ENCODE measurements at places on chromosomes 11 and 22.

DNA sequence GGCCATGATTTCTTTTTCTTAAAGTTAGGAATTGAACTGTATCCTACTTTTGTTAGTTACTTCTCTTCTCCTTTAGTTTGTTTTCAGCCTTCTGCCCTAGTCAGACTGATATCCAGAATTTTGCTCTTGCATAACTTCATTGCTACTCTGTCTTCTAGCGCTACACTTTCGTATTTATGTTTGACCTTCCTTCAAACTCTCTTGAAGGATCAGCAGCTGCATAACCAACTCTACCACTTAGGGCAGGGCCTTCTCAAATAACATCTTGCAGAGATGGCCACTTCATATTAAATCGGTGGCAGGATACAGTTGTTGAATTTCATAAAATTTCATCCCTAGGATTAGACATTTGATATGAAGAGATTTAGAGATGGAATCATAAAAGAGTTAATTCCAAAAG is 43.9 kb downstream of the KDM2A start:
- no peak for DNase-seq

GRCh38 chr11:36724742-36725385 is 126.8 kb upstream of the RAG2 start:
- DNase-seq = no peak

- no peak for DNase-seq
Observed at GRCh38 chr11:67535561-67535960, 12.3 kb upstream of the CABP2 start.

GRCh38 chr11:78562398-78562797 is 12.3 kb downstream of the NARS2 start:
- DNase-seq = no peak

DNA sequence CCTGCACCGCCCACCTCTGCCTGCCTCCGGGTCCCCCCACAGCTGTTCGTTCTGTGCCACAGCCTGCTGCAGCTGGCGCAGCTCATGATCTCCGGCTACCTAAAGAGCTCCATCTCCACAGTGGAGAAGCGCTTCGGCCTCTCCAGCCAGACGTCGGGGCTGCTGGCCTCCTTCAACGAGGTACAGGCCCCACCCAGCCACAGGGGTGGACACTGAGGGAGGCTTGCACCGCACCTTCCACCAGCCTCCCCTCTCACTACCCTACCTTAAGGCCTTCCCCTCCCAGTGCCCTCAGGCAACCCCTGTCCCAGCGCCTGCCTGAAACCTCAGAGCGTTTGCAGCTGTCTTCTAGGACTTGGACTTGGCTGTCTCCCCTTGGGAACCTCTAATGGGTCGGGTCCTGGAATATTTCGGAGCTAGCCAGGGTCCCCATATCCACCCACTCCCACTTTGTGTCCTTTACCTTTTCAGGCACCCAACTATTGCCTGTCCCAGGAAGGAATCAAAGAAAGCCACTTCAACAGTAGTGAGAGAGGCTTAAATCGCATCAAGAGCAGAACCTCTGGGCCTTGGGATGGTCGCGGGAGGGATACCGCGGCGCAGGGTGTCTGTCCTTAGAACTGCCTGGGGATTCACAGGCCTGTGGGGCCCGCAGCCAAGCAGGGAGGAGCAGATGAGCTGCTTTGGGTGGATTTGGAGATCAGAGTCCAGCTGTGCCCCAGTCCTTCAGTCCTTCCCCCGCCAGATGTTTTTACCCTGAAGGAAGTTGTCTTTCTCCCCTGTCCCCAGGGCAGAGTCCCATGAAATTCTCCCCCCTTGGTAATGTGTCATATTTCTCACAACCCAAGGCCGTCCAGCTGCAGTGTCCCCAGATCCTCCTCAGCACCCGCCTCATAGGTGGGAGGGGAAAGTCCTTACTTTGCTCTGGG is 13.3 kb downstream of the SLCO2B1 start:
- DNase-seq = no peak

DNA sequence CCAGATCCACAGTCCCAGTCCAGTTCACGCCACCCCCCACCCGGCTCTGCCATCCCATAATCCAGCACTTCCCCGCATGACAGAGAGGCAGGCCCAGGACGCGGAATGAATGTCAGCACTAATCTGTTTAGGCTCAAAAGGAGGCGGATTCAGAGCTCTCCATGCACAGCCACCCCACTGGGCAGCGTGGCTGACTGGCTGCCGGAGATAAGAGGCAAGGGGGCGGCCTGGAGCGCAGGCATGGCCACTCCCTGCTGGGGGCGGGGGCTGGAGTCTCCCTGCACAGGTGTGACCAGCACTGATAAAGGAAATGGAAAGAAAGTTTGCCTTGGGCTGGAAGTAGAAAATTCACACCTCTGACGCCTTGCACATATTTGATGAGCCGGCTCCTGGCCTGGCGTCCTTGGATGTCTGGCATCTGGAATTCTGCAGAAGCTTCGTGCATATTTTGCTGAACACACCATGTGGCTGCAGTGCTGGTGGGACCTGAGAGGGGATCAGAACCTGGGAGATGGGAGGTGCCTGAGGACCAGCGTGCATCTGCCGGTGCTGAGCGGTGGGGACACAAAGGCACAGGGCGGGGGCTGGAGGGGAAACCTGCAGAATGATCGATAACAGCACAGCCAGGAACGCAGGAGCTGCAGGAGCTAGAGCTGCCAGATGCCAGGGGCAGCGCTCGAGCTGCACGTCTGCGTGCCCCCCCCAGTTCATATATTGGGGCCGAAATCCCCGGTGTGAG is 344.4 kb downstream of the CTTN start:
- DNase-seq = peak; percentile 92

- no peak for DNase-seq
Observed at GRCh38 chr22:45476814-45477213, 25.9 kb upstream of the FBLN1 start.

GRCh38 chr11:34812905-34813576 is 103.1 kb downstream of the APIP start:
- DNase-seq = no peak

GRCh38 chr11:2863276-2863618 is 22.3 kb downstream of the CDKN1C start:
- DNase-seq = no peak

GRCh38 chr22:45502215-45503049 is at the start of gene FBLN1:
Gene FBLN1, plus strand, starts transcription at chr22:45502883. Its CDS starts 103 bp downstream, at chr22:45502986.
- no peak for DNase-seq

DNA sequence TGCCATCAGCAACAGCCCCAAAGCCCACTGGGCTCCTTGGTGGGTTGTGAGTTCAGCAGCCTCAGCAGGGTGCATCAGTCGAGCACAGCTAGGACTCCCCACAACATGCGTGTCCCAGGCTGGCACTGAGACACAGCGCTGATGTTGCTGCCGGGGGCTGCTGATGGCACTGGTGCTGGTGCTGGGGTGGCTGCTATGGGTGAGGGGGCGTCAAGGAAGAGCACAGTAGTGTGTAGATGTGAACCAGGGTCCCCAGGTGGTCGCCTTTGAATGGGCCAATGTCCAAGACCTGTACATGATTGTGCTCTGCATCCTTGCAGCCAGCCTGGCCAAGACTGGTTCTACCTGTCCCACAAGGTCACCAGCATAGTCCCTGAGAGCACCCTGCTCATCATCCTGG is 121.3 kb upstream of the SERPIND1 start:
- no peak for DNase-seq

DNA sequence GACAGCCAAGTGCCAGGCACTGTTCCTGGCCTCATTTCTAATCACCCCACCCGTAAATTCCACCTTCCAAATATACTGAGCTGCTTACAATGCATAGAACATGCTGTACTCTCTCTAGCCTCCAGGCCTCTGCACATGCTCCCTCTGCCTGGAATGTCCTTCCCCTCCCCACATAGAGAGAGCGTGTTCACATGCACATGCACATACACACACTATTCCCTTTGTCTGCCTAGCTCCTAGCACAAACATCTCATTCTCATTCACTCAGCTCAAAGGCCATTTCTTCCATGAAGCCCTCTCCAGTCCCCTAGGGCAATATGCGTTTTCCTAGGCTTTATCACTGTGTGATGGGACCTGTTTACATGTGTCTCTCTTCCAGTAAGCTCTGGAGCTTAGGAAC is 144.6 kb downstream of the WT1 start:
- no peak for DNase-seq

DNA sequence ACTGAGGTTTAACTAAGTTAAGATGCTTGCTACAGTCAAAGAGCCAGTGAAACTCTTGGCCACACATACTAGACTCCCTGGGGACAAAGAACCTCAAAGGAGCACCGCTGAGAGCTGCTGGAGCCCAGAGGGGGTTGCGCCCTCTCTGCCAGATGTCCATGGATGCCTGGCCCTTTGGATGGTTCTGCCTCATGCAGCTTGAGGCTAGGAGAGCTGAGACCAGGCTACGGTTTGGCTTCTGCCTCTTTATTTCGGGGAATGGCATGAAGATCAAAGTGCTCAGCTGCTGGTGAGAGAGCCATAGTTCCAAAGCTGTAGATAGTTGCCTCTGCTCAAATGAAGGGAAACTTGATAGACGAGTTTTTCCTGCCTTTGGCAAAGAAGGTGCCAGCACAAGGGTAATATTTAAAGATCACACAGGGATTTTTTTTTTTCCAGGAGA is 43.0 kb downstream of the RASSF10 start:
- peak; percentile 66 for DNase-seq

DNA sequence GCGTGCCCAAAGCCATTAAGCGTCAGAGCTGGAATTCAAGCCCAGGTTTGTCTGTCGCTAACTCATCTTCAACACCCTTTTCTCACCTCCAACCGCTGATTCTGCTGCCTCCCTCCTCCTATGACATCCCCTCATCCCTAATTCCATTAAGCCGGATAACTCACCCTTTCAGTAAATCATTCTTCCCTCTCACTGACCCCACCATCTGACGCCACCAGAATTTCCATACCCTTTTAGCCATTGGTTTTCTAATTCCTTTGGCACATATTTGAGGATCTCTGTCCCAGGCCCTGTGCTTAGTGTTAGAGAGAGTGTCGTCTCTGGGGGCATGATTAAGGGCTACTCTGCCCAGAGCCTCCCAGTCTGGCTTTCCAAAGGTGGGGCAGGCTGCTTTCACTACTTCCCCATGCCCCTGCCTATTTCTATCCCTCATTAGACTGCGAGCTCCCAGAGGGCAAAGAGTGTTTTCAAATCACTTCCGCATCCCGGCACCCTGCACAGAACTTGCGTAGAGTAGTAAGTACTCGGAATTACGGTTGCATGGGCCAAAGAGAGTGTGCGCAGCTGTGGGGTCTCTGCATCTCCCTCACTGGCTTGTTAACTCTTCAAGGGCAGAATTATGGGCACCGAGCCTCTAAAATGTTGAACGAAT is 3.9 kb downstream of the KLHL35 start:
- no peak for DNase-seq

DNA sequence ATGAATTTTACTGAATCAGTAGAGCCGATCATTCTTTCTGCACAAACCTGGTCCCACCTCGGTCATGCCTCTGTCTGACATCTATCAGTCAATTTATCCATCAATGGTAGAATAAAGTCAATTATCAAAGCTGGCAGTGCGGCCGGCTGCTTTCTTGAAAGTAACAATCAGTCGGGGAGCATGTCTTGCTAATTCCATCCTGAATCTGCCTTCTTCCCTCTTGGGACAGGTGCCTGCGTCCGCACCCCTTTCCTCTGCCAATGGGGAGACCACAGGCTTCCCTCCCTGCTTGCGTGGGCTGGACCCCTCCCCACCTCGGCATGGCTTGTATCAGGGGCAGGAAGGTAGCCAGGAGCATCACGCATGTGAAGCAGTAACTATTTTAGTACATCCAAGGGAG is 962.9 kb downstream of the BRD1 start:
- no peak for DNase-seq

DNA sequence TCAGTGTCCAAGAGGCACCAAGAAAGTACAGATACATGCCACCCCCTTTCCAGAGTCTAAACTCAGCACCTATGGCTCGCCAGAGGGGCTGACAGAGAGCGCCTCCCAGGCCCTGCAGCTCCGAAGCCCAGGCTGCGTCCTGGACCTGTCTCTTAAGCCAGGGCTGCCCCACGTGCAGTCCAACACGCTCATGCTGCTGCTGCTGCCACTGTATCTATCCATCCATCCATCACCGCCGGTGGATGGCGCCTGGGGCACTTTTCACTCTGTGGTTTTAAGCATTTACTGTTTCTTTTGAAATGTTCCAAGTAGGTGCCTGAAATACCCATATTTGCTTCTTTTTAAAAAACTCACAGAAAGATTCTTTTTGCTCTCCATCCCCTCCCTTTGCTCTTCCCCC is 41.8 kb downstream of the MACROD1 start:
- DNase-seq = no peak

- DNase-seq = no peak
Observed at GRCh38 chr22:39153220-39153717, 789 bp upstream of the CBX7 start.

- DNase-seq = no peak
Observed at GRCh38 chr11:50080256-50080655, 47.6 kb downstream of the OR4C45 start.

DNA sequence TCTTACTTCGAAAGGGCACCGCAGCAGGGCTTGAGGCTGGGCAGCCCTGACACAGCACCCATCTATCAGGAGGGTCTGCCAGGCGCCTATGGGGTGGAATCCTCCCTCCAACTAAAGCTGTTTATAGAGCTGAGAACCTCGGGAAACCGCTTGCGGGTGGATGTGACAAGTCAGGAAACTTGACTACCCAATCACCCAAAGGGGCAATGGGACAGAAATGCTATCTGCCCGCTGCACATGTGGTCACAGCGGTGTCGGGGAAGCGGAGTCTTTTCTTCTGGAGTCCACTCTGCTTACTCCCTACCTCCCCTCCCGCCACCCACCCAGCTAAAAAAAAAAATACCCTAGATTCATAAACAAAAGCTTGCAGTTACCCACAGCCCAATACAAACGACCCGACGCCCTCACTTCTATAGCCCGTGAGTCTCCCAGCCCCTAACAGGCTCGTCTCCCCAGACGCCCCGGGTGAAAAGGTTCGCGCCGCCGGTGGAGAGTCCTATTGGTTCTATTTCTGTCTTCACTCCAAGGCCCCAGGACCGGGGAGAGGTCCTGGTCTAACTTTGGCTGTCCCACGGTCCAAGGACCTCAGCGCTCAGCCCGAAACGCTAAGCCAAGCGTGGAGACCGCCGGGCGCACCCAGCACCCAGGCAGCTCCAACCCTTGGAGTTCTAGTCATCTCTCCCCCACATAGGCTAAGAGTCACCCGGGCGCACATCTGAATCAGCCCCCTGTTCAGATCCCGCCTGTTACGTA is 1.4 kb downstream of the TRPC6 start:
- DNase-seq = peak; percentile 31

DNA sequence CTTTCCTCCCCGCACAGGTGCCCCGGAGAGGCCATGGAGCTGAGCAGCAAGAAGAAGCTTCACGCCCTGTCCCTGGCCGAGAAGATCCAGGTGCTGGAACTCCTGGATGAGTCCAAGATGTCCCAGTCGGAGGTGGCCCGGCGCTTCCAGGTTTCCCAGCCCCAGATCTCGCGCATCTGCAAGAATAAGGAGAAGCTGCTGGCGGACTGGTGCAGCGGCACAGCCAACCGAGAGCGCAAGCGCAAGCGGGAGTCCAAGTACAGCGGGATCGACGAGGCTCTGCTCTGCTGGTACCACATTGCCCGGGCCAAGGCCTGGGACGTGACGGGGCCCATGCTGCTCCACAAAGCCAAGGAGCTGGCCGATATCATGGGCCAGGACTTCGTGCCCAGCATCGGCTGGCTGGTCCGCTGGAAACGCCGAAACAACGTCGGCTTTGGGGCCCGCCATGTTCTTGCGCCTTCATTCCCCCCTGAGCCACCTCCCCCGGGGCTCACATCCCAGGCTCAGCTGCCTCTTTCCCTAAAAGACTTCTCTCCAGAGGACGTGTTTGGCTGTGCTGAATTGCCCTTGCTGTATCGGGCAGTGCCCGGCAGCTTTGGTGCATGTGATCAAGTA is 1.3 kb downstream of the TIGD3 start:
- peak; percentile 72 for DNase-seq

GRCh38 chr11:27129686-27130085 is 89.1 kb downstream of the BBOX1 start:
- no peak for DNase-seq

- DNase-seq = no peak
Observed at GRCh38 chr11:95650276-95650675, 139.3 kb downstream of the FAM76B start.

All from stomach (tissue), 19 donors.